Stimulated activated CD8-positive, alpha-beta memory T cell treated with anti-CD3 and anti-CD28 coated beads, Interleukin-7, amount 100 ng/mL, for 1 hour (primary cell): ENCODE measurements at places on chromosomes 1 and 21.

- no peak for DNase-seq
Observed at GRCh38 chr1:179818743-179819173, 58.8 kb downstream of the TOR1AIP2 start.

GRCh38 chr1:187715483-187715882, 886.7 kb downstream of the PLA2G4A start:
- no peak for DNase-seq

GRCh38 chr1:9990944-9991343, 6.1 kb upstream of the RBP7 start:
- no peak for DNase-seq

DNA sequence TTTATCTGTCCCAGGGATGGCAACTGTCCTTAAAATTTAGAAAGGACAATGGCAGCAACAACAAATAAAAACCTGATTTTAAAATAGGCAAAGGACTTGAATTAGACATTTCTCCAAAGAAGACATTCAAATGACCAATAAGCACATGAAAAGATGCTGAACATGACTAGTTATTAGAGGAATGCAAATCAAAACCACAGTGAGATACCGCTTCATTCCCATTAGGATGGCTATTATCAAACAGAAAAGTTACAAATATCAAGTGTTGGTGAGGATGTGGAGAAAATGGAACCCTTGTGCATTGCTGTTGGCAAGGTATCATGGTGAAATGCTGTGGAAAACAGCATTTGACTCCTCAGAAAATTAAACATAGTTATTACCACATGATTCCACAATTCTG, 120.7 kb downstream of the CRB1 start:
- DNase-seq = no peak

GRCh38 chr1:203359010-203359571, 8.2 kb upstream of the FMOD start:
- DNase-seq = no peak

GRCh38 chr1:941588-942383, 17.3 kb downstream of the NOC2L start:
- no peak for DNase-seq

GRCh38 chr1:34747638-34747941, 7.3 kb upstream of the GJB5 start:
- DNase-seq = no peak

DNA sequence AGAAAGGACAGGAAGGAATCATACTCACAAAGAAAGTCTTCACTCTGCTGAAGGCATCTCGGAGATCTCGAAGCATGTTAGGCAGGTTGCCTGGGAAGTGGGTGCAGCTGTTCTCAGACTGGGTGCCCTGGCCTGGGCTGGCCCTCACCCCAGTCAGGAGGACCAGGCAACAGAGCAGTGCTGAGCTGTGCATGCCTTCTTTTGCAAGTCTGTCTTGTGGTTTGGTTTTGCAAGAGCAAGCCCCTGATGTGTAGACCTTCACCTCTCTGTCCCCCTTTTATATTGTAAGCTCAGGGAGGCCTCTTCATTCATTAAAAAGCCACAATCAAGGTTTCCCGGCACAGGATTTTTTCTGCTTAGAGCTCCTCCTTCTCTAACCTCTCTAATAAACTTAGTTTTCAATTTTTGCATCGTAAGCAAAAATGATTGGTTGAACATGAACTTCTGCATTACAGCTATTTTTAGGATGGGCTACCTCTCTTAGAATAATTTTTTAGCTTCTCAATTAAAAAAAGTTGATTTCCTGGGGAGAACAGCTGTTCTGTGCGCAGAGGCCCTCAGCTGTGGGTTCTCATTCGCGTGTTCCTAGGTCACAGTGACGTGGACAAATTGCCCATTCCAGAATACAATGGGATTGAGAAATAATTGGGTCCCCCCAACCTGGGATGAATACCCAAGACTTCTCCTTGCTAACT, at the start of gene IL10:
Gene IL10, minus strand, starts transcription at position 252 of the 695 bp plus-strand sequence. Its CDS starts 59 bp downstream, at position 193.
- DNase-seq = no peak

- DNase-seq = no peak
Observed at GRCh38 chr21:28959367-28960099, 33.1 kb downstream of the LTN1 start.

- no peak for DNase-seq
Observed at GRCh38 chr21:36384885-36385232, 333 bp upstream of the CHAF1B start.

GRCh38 chr1:31715087-31715872, 11.5 kb upstream of the COL16A1 start:
- DNase-seq = no peak

GRCh38 chr1:116981521-116982037, 20.0 kb upstream of the CD101 start:
- no peak for DNase-seq

DNA sequence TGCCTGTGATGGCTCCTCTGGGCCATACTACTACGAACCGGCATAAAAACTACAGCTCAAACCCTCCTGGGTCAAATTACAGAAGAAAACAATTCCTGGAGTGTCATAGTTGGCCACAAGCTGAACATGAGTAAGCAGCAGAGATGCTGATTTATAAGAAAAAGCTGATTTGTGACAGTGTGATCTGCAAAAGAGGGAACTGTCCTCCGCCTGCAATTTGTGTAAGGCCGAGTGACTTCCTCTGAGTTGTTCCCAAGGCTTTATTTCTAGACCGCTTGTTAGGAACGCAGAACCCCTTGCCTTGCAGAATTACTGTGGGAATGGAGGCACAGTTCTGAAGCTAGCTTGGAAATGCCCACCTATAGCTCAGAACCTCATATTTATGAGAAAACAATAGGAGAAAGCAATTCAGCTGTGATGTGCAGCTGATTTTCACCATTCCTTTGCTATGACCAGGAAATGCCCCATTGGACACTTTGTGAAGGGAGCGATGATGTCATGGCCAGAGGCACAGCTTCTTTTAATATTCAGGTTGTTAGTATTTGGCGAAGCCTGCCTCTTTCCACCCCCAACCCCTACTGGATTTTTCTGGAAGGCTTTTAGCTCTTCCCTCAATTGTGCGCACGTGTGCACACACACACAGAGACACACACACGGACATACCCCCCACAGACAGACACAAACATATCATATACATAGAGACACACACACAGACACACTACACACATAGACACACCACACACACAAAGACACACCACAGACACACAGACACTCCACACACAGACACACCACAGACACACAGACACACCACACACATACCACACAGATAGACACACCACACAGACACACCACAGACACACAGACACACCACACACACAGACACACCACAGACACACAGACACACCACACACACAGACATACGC, 47.6 kb downstream of the IER5 start:
- no peak for DNase-seq

GRCh38 chr21:28516991-28517592, 475.6 kb downstream of the LTN1 start:
- DNase-seq = peak; percentile 21
